ENCODE measurements at places on chromosomes 4 and X.

DNA sequence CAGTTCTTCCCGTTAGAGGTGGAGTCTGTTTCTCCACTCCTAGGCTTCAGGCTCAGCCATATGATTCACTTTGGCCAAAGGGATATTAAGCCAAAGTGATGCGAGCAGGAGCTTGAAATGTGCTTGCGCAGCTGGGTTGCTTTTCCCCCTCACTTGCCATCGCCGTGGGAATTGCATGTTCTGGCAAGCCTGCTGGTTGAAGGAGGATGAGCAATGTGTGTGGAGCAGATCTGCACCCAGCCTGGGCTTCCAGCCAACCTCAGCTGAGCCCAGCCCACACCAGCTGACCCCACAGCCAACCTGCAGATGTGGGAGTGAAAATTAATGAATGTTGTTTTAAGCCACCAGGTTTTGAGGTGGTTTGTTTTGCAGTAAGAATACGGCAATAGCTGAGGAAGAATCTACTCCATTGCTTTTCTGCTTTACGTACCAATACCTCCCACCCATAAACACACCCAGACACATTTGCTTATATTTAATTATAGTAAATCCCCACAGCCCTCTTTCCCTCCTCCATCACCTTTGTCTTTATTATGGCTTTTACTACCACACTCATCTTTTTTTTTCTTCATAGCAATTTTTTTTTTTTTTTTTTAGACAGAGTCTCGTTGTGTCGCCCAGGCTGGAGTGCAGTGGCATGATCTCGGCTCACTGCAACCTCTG, 132.8 kb upstream of the FUNDC1 start:
- H3K27me3 ChIP-seq, result no peaks in the 10 kb centered on the region
- H3K27ac ChIP-seq, result no peak overlapping the region
- DNase-seq, result no peak
- H3K4me1 ChIP-seq, result no peaks in the 10 kb centered on the region
- no peak overlapping the region for H3K4me3 ChIP-seq
- no peaks in the 10 kb centered on the region for H3K36me3 ChIP-seq

DNA sequence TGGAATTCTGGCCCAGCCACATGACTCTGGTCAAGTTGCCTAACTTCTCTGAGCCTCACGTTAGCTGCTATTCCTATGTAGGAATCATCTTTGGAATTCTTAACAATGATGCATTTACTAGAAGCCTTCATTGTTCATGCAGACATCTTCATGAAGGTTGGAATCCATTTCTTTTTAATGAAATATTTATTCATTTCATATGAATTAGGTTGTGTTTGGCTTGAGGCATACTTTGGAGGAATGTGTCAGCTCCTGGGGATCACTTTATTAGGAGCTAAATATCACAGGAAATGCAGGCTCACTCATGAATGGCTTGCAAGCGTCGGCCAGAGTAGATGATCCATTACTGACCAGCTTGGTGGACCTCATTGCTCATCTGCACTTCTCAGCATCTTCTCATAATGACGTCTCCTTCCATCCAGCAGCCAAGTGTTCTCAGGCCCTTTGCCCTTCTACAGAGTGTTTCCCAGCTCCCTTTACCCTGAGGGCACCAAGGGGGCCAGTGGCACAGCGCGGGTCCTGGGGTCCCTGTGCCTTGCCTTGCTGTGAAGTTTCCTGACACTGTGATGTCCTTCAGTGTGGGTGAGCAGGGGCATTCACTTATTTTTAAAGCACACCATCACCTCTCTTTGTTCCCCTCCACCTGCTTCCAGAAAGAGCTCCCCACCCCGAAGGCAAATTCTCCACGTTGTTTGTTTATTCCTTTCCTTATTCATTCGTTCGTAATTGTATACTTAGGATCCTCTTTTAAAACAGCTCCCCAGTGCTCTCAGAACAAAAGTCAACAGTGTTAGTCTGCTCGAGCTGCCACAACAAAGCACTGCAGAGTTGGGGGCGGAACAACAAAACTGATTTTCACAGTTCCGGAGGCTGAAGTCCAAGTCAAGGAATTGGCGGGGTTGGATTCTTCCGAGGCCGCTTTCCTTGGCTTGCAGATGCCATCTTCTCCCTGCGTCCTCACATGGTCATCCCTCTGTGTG, 106.8 kb downstream of the STK32B start:
- DNase-seq, result no peak
- H3K27me3 ChIP-seq, result no peaks in the 10 kb centered on the region
- no peak overlapping the region for H3K27ac ChIP-seq

DNA sequence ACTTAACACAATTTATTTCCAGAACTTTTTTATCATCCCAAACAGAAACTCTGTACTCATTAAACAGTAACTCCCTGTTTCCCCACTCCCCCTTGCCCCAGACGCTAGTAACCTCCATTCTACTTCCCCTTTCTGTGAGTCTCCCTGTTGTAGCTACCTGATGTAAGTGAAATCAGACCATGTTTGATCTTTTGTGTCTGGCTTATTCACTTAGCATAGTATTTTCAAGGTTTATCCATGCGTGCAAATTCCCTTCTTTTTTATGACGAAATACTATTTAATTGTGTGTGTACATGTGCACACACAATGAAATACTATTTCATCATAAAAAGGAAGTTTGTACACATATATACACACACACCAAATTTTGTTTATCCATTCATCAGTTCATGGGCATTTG, 5.2 kb downstream of the PKD2 start:
- no peak overlapping the region for H3K4me3 ChIP-seq
- no peak overlapping the region for H3K27ac ChIP-seq
- peaks cover 26% of the 10 kb centered on the region for H3K4me1 ChIP-seq
- H3K36me3 ChIP-seq, result peaks cover 16% of the 10 kb centered on the region
- no peak for DNase-seq

GRCh38 chrX:30957753-30958152, 68.7 kb upstream of the TAB3 start:
- no peak overlapping the region for H3K27ac ChIP-seq
- no peaks in the 10 kb centered on the region for H3K36me3 ChIP-seq
- no peak overlapping the region for H3K4me3 ChIP-seq
- DNase-seq, result no peak

GRCh38 chrX:131778269-131779218, 234.7 kb downstream of the OR13H1 start:
- no peaks in the 10 kb centered on the region for H3K27me3 ChIP-seq
- H3K4me1 ChIP-seq, result no peaks in the 10 kb centered on the region
- no peak overlapping the region for H3K4me3 ChIP-seq
- no peak for DNase-seq

DNA sequence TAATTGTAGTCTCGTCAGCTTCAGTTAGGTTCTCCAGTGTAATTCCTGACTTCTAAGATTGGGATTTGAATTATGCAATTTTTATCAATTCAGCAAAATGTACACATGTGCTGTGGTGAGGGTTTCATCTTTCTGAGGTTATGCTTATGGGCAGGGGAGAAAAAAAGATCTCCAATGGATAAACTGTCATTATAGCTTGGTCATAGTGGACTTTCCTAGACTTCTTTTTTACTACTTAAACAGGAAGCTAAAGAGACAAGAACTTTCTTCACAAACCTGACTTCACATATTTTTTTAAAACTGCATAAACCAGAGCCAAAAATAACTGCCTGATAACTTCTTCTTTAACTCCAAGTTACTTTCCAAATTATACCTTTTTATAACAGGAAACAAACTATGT, 21.7 kb upstream of the SPP1 start:
- no peaks in the 10 kb centered on the region for H3K4me1 ChIP-seq
- no peak for DNase-seq
- peaks cover 37% of the 10 kb centered on the region for H3K27me3 ChIP-seq

- H3K27ac ChIP-seq, result no peak overlapping the region
- no peak overlapping the region for H3K4me3 ChIP-seq
- H3K4me1 ChIP-seq, result peaks cover 2% of the 10 kb centered on the region
- H3K27me3 ChIP-seq, result no peaks in the 10 kb centered on the region
Measured at GRCh38 chrX:38654302-38654701, 93.0 kb downstream of the TSPAN7 start.

DNA sequence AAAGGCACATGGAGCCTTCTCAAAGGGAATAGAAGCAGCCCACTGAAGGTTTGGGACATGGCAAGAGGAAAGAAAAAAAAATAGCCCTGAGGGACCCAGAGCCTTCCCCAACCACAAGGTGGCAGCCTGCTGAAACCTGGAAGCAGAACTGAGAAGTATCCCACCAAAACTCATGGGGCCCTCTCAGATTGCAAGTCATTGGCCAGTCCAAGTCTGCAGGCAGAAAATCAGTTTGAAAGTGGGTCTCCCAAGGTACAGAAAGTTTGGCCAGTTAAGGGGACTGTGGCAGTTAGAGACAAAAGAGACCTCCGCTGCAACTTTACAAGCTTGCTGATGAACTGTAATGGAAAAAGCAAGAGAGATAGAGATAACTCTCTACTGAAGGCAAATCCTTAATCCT, 155.8 kb downstream of the ANTXR2 start:
- no peak overlapping the region for H3K4me3 ChIP-seq
- H3K27ac ChIP-seq, result no peak overlapping the region
- H3K36me3 ChIP-seq, result peaks cover 5% of the 10 kb centered on the region
- H3K27me3 ChIP-seq, result no peaks in the 10 kb centered on the region
- peak; percentile 70 for DNase-seq

GRCh38 chr4:83010111-83010521, 507 bp downstream of the LIN54 start:
- peaks cover 48% of the 10 kb centered on the region for H3K4me1 ChIP-seq
- peak overlapping the region; percentile 86 for H3K4me3 ChIP-seq
- no peak for DNase-seq
- peaks cover 14% of the 10 kb centered on the region for H3K36me3 ChIP-seq
- peak overlapping the region; percentile 96 for H3K27ac ChIP-seq

- H3K27me3 ChIP-seq, result peaks cover 2% of the 10 kb centered on the region
- DNase-seq, result no peak
- no peaks in the 10 kb centered on the region for H3K36me3 ChIP-seq
Measured at GRCh38 chrX:101219864-101220346, 319 bp downstream of the DRP2 start.

- no peak for DNase-seq
- no peaks in the 10 kb centered on the region for H3K36me3 ChIP-seq
- H3K27me3 ChIP-seq, result no peaks in the 10 kb centered on the region
- no peaks in the 10 kb centered on the region for H3K4me1 ChIP-seq
- no peak overlapping the region for H3K4me3 ChIP-seq
- H3K27ac ChIP-seq, result no peak overlapping the region
Measured at GRCh38 chr4:10746371-10747171, 62.0 kb upstream of the CLNK start.

- H3K36me3 ChIP-seq, result peaks cover 54% of the 10 kb centered on the region
- peaks cover 3% of the 10 kb centered on the region for H3K4me1 ChIP-seq
- H3K27ac ChIP-seq, result peak overlapping the region; percentile 34
- H3K27me3 ChIP-seq, result no peaks in the 10 kb centered on the region
Measured at GRCh38 chrX:63718010-63718694, 66.9 kb downstream of the ARHGEF9 start.

GRCh38 chrX:149365552-149365951, 139.6 kb downstream of the IDS start:
- H3K27ac ChIP-seq, result no peak overlapping the region
- no peaks in the 10 kb centered on the region for H3K36me3 ChIP-seq
- H3K4me3 ChIP-seq, result no peak overlapping the region
- H3K4me1 ChIP-seq, result no peaks in the 10 kb centered on the region

GRCh38 chrX:140362861-140363260, 142.0 kb downstream of the SOX3 start:
- no peak for DNase-seq
- no peak overlapping the region for H3K4me3 ChIP-seq
- no peaks in the 10 kb centered on the region for H3K27me3 ChIP-seq
- no peak overlapping the region for H3K27ac ChIP-seq
- no peaks in the 10 kb centered on the region for H3K4me1 ChIP-seq
- H3K36me3 ChIP-seq, result no peaks in the 10 kb centered on the region

DNA sequence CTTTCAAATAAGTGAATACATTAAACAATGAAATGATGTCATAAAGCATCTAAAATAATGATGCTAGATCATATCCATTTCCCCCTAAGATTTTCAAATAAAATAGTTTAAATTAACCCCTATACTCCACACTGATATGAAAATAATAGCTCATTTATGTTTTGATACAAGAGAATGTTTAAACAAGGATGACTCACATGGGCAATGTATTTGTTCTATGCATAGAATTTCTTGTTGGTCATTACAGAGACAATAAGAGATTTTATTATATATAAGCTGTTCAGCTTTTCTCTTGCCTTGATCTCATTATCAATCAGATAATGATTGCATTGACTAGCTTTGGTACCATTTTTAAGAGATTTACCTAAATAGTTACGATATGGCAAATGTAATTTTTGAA, 411.7 kb downstream of the ARHGAP24 start:
- no peak for DNase-seq
- H3K27me3 ChIP-seq, result no peaks in the 10 kb centered on the region
- no peaks in the 10 kb centered on the region for H3K4me1 ChIP-seq
- H3K36me3 ChIP-seq, result no peaks in the 10 kb centered on the region

GRCh38 chrX:103329991-103330390, at the start of gene TCEAL7:
Gene TCEAL7 (plus strand): TSS chrX:103330239. CDS start chrX:103331404, 1,165 bp downstream.
- no peak within 1 kb of the TSS for H3K4me3 ChIP-seq

DNA sequence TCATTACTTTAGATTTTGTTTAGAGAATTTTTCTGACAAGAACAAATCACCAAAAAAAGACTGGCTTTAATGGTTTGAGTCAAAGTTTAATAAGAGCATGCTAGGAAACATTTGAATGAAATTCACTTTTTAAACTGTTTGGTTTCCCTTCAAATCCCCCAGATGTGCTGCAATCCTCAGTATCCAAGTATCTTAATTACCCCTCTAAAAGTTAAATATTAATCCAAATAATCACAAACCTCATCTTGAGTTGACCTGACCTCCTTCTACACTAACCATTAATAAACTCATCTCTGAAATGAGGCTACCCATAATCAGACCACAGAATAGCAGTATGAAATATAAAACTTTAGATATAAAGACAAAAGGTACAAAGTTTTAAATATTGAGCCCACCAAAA, 10.1 kb downstream of the DHX15 start:
- DNase-seq, result no peak
- H3K36me3 ChIP-seq, result peaks cover 73% of the 10 kb centered on the region
- no peaks in the 10 kb centered on the region for H3K27me3 ChIP-seq
- H3K4me1 ChIP-seq, result peaks cover 71% of the 10 kb centered on the region
- H3K27ac ChIP-seq, result no peak overlapping the region

Data from activated CD8-positive, alpha-beta memory T cell treated with anti-CD3 and anti-CD28 coated beads, Interleukin-2, amount 10 ng/mL, durations not matched to agents 7 days and 5 days (primary cell).